Thymus (tissue), 14 donors: ENCODE measurements at places on chromosomes 3 and 15. TPM values are rescaled to one million over a fixed set of nuclear protein-coding genes. Genes with fewer than 3 reads are reported as not detected.

MAP3K13 gene
- total RNA-seq: 11.3 TPM

GABRR3 gene
- total RNA-seq: 0.05 TPM

PEX5L gene
- total RNA-seq: 1.9 TPM

ISL2 gene
- total RNA-seq: 0.09 TPM

SST gene
- total RNA-seq: 1.3 TPM

MYZAP gene
- 2.5 TPM for total RNA-seq

RLBP1 gene
- total RNA-seq: 0.14 TPM

DNA sequence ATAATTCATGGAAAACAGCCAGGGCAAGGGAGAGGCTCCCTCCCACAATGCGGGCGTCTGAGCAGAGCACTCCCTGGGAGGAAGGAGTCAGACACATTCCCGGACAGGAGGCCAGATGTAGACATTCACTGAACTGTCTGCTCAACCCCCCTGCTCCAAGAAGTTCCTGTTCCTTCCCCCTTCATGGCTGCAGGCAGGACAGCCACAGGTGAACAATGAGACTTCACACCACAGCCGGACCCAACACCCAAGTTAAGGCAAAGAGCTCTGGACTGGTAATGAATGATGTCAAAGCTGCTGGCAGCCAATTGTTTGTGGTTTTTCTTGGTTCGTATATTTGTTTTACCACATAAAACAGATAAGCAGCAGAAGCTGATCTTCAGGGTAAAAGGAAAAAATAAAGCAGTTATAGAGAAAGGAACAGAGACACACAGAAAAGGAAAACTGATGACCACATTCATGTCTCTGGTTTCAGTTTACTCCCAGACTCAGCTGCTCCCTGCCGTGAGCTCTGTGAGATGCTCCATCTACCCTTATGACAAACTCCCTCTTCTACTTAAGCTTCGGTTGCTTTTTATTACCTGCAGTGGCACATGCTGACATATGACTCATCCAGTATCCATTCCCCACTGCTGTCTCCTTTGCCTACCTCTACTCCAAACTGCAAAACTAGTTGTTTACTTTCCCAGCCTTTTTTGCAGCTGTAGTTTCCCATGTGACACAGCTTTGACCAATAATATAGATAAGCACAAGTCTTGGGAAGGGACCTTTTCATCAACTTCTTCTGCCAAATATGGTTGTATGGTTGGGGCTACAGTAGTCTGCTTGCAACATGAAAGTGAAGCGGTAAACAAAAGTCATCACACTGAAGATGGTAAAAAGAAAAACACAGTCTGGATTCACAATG lies 33.1 kb downstream of the DZIP1L start:
- DNase-seq: peak; percentile 21
- H3K27ac ChIP-seq: no peak overlapping the region
- no peak overlapping the region for H3K4me3 ChIP-seq
- no peaks in the 10 kb centered on the region for H3K36me3 ChIP-seq
- no peaks in the 10 kb centered on the region for H3K27me3 ChIP-seq
- H3K4me1 ChIP-seq: no peaks in the 10 kb centered on the region

DNA sequence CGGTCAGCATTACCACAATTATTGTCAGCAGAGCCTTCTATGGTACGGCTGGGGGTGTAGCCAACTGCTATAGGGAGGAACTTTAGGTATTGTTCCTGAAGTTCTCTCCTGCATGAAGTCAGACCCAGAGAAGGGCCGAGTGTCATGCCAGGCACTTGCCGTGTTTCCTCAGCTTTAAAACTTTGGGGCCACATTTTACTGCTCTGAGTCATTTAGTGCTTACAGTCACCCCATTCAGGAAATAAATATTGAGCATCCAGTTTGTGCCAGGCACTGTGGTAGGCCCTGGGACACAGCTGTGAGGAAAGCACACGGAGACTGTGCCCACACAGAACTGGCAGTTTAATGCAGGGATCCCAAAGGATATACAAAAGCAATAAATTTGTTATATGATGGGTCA lies 54.5 kb upstream of the APEH start:
- H3K4me3 ChIP-seq: no peak overlapping the region
- H3K4me1 ChIP-seq: no peaks in the 10 kb centered on the region
- no peak for DNase-seq
- no peaks in the 10 kb centered on the region for H3K36me3 ChIP-seq
- no peaks in the 10 kb centered on the region for H3K27me3 ChIP-seq
- H3K27ac ChIP-seq: no peak overlapping the region

DNA sequence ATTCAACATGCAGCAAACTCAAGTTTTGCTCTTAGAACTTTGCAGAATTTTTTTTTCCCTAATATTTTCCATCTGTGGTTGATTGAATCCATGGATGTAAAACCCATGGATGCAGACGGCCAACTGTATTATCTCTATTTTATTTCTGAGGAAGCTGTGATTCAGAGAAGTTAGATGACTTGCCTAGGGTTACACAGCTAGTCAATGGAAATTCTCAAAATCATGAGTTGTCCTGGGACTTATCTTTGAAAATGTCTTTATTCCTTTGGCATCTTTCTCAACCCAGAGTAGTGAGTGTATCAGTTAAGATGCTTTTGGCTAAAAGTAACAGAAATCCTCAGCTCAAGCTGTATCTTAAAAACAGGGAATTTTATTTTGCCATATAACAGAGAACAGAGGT lies 107.9 kb upstream of the GALNT15 start:
- H3K4me3 ChIP-seq: no peak overlapping the region
- H3K4me1 ChIP-seq: no peaks in the 10 kb centered on the region
- no peak overlapping the region for H3K27ac ChIP-seq

GRCh38 chr3:30495172-30496065 lies 111.0 kb upstream of the TGFBR2 start:
- H3K4me3 ChIP-seq: no peak overlapping the region
- DNase-seq: no peak
- H3K4me1 ChIP-seq: peaks cover 4% of the 10 kb centered on the region
- H3K27ac ChIP-seq: no peak overlapping the region
- H3K27me3 ChIP-seq: no peaks in the 10 kb centered on the region

GRCh38 chr3:179630753-179631451 lies 21.9 kb upstream of the USP13 start:
- no peaks in the 10 kb centered on the region for H3K36me3 ChIP-seq
- H3K4me1 ChIP-seq: no peaks in the 10 kb centered on the region
- H3K4me3 ChIP-seq: no peak overlapping the region
- no peak for DNase-seq
- H3K27me3 ChIP-seq: no peaks in the 10 kb centered on the region

DNA sequence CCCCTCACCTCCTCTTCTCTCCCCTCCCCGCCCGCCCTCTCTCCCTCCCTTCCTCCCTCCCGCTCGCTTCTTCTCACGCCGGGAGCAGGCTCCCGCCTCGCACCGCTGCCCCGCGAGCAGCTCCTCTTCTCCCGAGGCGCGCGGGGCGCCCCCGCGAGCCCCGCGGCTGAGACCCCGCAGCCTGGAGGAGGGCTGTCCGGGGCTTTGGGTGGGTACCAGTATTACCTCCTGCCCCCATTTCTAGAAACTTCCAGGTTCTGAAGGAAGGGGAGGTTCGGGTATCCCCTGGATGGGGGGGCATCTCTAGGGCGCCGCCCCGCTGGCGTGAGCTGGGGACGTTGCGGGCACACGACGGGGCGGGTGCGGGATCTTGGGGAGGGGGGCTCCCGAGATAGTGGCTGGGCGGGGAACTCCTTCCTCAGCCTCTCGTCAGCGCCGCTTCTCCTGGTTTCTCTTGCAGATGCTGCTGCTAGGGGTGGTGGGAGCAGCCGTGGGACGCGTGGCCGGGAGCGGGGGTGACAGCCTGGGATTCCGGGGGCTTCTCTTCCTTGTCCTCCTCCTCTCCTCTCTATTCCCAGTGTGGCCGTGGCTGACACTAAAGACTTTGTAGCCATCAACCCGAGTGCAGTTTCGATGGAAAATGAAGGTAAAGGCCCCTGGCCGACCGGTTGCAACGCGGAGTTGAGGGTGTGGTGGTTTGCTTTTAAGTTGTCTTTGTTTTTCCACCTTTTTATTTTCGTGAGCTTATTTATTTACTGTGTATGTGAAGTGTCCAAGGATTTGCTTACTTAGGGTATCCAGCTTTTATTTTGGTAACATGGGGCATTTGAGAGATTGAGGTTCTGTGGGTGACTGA lies 474 bp downstream of the ATP2C1 start:
- no peaks in the 10 kb centered on the region for H3K27me3 ChIP-seq
- H3K36me3 ChIP-seq: no peaks in the 10 kb centered on the region
- peaks cover 4% of the 10 kb centered on the region for H3K4me1 ChIP-seq
- peak overlapping the region; percentile 77 for H3K4me3 ChIP-seq

GRCh38 chr3:119602676-119603075 lies 5.0 kb downstream of the PLA1A start:
- no peaks in the 10 kb centered on the region for H3K27me3 ChIP-seq
- H3K4me1 ChIP-seq: no peaks in the 10 kb centered on the region
- H3K36me3 ChIP-seq: no peaks in the 10 kb centered on the region
- no peak for DNase-seq
- H3K27ac ChIP-seq: no peak overlapping the region

DNA sequence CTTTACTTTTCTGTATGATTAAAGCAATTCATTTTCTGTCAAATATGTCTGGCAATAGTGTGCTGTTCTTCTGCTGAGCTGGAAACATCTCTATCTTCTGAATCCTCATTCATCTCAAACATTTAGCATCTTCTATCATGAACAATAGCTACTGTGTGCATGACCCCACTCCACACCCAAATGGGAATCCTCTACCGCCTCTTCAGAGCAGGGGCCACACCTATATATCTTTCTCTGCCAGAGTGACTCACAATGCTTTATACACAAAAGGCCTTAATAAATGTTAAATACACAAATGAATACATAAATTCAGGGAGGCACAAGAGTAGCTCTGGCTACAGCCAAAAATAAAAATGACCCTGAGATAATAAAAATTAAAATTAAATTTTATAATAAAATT lies 8.0 kb downstream of the ALDH1A2 start:
- peaks cover 48% of the 10 kb centered on the region for H3K27me3 ChIP-seq
- H3K4me3 ChIP-seq: no peak overlapping the region
- DNase-seq: no peak

DNA sequence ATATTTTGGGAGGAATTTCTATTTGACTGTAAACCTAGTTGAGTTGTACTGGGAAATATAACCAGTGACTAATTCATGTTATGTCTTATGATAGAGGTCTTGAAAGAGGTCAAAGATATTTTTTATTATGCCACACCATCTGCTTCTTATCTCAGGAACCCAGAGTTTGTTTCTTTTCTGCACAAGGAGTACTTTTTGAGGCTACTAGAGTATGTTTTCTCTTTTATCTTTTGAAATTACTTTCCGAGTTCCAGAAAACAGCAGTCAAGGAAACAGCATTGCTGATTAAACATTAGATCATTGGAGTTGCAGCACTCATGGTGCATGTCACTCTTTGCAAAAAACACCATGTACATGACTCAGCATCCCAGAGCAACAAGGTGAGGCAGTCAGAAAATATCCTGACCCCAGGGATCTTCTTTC lies 645.8 kb upstream of the NR2F2 start:
- H3K27ac ChIP-seq: no peak overlapping the region
- no peaks in the 10 kb centered on the region for H3K4me1 ChIP-seq
- no peak overlapping the region for H3K4me3 ChIP-seq
- H3K36me3 ChIP-seq: no peaks in the 10 kb centered on the region
- no peaks in the 10 kb centered on the region for H3K27me3 ChIP-seq

GRCh38 chr3:115877615-115877899 lies 254.2 kb downstream of the GAP43 start:
- no peak overlapping the region for H3K4me3 ChIP-seq
- no peak for DNase-seq
- H3K4me1 ChIP-seq: no peaks in the 10 kb centered on the region
- H3K27ac ChIP-seq: no peak overlapping the region

GRCh38 chr15:75736256-75736655 lies 23.6 kb upstream of the CSPG4 start:
- no peaks in the 10 kb centered on the region for H3K36me3 ChIP-seq
- DNase-seq: no peak
- no peak overlapping the region for H3K27ac ChIP-seq
- H3K27me3 ChIP-seq: no peaks in the 10 kb centered on the region

GRCh38 chr3:115518100-115518852 lies 105.0 kb upstream of the GAP43 start:
- no peak overlapping the region for H3K27ac ChIP-seq
- no peaks in the 10 kb centered on the region for H3K36me3 ChIP-seq
- no peak overlapping the region for H3K4me3 ChIP-seq
- H3K27me3 ChIP-seq: no peaks in the 10 kb centered on the region

DNA sequence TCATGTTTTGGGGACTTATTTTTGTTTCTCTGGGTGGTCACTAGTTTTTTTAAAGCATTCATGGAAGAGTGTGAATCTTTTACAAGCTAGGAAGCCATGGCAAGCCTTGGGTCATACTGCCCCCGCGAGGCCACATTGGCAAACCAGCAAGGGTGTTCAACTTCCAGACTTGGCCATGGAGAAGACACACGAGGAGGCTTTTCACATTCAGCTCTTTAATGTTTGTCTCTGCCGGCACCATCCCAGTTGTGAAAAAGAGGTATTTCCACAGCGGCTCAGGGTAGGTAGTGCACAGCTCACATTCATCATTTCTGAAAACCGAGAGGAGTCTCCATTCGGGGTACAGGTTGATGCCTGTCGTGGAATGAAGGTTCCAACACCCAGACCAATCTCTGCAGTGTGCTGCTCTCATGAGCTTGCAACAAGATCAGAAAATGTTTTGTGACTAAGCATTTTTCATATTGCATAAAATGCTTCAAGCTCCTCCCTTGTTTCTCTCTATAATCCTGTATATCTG lies 7.7 kb downstream of the CCR5 start:
- H3K27ac ChIP-seq: no peak overlapping the region
- no peak overlapping the region for H3K4me3 ChIP-seq
- H3K36me3 ChIP-seq: no peaks in the 10 kb centered on the region
- H3K4me1 ChIP-seq: peaks cover 53% of the 10 kb centered on the region
- DNase-seq: peak; percentile 59
- no peaks in the 10 kb centered on the region for H3K27me3 ChIP-seq

- no peak for DNase-seq
- H3K27ac ChIP-seq: no peak overlapping the region
- no peak overlapping the region for H3K4me3 ChIP-seq
- H3K27me3 ChIP-seq: no peaks in the 10 kb centered on the region
Measured at GRCh38 chr3:124486324-124486723, 243.9 kb upstream of the UMPS start.

DNA sequence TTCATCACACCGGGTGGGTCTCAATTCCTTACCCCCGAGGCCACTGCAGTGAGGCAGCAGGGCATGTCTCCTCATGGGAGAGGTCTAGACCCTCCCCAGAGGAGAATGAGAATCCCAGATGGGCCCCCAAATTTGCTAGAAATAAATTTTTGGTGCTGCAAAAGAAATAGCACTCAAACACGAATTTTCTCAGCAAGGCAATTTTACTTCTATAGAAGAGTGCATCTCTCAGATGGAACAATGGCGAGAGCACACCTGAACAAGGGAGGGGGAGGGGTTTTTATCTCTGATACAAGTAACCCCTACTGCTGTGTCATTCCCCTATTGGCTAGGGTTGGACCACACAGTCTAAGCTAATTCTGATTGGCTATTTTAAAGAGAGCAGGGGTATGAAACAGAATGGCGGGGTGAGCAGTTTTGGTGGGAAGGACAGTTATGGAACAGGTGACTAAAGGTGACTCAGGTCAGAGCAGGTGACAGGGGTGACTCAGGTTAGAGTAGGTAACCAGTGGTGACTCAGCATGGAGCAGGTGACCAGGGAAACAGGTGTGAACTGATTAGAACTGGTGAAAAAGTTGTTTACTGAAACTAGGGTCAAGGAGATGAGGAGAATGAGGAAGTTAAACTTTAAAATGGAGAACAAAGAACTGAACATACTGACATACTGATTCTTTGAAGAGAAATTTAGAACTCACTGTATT lies 93.0 kb upstream of the WNT7A start:
- H3K27me3 ChIP-seq: no peaks in the 10 kb centered on the region
- no peaks in the 10 kb centered on the region for H3K36me3 ChIP-seq
- no peak for DNase-seq
- no peaks in the 10 kb centered on the region for H3K4me1 ChIP-seq
- no peak overlapping the region for H3K4me3 ChIP-seq
- no peak overlapping the region for H3K27ac ChIP-seq
